ENCODE measurements at places on chromosomes 4 and X. TPM values are rescaled to one million over a fixed set of nuclear protein-coding genes. Genes with fewer than 3 reads are reported as not detected.

Gene S100P
- 8.5 TPM for total RNA-seq

Gene DMD
- not detected for total RNA-seq

Gene NHS
- 1.7 TPM for total RNA-seq

Gene TLR10
- not detected for total RNA-seq

Gene FRMD7
- not detected for total RNA-seq

- DNase-seq, result no peak
Observed at GRCh38 chr4:13849778-13850177, 222.3 kb upstream of the BOD1L1 start.

DNA sequence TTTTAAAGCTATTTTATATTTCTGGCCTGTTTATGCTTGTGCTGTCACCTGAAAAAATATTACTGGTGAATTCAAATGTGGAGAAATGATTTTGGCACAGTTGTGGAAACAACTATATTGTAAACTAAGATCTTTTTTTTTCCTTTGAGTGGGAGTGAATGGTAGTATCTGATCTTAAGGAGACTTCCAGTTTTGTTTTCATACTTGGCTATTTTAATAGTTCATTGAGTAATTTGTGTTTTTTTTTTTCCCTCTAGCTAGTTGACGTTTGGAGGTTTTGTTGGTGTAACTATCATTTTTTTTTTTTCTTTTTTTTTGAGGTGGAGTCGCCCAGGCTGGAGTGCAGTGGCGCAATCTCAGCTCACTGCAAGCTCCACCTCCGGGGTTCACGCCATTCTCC is 10.5 kb downstream of the STAG2 start:
- DNase-seq, result no peak

- no peak for DNase-seq
Observed at GRCh38 chr4:107423677-107424405, 296.2 kb downstream of the PAPSS1 start.

DNA sequence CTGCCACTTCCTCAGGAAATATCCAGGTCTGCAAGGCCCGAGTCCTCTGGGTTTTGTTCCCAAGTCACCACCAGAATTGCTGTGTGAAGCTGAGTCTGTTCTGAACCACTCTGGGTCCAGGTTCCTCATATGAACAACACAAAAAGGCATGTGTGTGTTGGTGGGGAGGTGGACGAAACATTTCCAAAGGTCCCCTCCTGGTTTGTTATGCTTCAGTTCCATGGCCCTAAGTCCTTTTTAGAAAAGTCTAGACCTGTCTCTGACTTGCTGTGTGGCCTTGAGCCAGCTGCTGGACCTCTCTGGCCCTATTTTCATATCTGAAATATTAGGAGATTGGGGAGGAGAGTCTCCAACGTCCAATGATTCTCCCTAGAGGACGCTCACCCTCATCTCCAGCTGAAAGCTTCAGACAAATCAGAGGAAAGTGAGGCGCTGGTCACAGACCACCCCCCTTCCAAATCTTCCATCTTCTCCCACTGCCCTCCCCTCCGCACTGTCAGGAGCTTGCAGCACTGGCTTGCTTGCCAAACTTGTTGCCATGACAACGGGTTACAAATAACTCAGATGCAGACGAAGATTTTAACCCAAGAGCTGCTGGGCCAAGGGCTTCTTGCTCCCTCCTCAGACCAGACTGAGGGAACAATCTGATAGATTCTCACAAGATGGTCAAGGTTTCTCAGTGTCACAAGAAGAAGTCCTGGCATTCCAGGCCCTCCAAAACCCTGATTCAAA is 64.5 kb downstream of the SMC1A start:
- DNase-seq, result no peak

DNA sequence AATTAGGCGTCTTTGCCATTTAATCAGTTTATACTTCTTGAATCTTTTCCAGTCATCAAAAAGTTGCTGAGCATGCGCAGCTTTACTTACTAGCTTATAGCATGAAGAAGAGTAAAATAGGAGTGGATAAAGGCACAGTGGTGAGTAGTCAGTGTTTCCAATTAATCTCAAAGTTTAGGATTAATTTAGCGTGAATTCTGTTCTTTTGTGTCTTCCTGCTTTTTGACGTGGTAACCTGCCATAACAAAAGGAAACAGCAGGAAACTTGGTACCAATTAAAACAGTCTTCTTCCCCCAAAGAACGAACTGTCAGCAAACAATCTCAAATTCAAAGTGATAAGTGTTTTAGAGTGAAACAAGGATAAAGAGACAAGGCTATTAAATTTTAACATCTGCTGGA is 61.9 kb downstream of the TET2 start:
- no peak for DNase-seq

DNA sequence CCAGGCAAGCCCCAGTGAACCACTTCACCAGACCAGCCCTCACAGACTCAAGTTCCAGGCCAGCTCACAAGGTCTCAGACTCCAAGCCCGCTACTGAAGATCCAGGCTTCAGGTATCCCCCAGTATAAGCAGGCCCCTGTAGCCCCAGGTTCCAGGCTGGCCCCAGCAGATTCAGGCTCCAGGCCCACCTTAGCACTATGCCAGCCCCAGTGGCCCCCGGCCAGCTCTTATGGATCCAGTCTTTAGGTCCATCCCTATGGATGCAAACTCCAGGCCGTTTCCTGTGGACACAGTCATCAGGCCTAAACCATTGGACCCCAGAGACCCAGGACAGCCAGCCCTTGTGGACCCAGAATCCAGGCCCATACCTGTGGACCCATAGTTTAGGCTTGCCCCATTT is 277.8 kb upstream of the MAGEB18 start:
- no peak for DNase-seq

DNA sequence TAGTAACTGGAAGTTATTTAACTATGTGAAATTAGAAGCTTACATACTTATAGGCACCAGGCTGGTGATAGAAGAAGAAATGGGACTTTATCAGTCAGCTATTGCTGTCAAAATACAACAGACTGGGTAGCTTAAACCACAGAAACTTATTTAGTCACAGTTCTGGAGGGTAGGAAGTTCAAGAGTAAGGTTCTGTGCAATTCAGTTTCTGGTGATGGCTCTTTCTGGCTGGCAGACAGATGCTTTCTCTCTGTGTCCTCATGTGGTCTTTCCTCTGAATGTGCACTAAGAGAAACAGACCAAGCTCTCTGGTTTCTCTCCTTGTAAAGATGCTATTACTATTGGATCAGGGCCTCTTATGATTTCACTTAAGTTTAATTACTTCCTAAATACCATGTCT is 92.1 kb upstream of the ANKRD50 start:
- DNase-seq, result no peak

GRCh38 chr4:42396752-42397634 is at the start of gene SHISA3:
Gene SHISA3, plus strand, starts transcription at chr4:42397488. Its CDS starts 569 bp downstream, at chr4:42398057.
- peak; percentile 62 for DNase-seq
